Activated naive CD4-positive, alpha-beta T cell treated with Interleukin-2 at 50 U/mL for 16 hours (primary cell): ENCODE measurements at places on chromosomes 13 and 19.

- DNase-seq, result no peak
Observed at GRCh38 chr19:35822579-35822978, 9.9 kb upstream of the PRODH2 start.

DNA sequence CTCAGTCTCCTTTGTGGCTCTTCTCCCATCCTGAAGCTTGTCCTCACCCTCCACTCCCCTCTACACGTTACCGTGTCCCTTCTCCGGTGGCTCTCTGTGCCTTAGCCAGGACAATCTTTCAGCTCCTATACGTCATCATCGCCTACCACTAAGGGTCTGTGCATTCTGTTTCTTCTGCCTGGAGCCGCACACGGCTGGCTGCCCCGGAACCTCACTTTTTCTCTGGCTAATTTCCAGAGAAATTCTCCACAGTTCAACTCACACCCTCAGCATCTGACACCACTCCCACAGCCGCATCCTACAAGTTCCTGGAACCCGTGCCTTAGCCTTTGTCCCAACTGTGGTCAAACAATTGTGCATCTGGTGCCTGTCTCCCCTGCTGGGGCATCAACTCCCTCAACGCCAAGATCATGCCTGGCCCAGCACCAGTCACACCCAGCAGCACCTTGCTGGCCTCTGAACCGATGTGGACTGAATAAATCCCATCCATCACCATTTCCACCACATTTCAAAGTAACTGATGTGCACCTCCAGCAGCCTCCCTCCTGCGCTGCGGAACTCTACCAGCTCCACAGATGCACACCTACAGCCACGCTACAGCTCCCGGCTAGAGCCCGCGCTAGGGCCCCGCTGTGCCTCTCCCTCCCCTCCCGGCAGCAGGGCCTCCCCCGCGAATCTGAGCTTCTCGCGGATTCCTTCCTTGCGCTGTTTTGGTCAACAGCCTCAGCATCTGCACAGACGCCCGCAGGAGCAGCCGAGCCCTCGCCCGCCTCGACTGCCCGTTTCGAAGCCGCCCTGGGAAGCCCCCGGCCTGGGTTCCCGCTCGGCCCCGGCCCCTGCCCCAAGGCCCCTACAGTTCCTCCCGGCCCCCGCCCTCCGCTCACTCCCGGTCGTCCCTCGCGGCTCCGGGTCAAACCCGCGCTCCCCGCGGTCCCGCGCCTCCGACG, 689 bp downstream of the DCUN1D2 start:
- DNase-seq, result peak; percentile 48

- no peak for DNase-seq
Observed at GRCh38 chr13:97849305-97849704, 104.2 kb upstream of the IPO5 start.

GRCh38 chr13:26587251-26587650, 29.8 kb downstream of the WASF3 start:
- DNase-seq, result no peak

DNA sequence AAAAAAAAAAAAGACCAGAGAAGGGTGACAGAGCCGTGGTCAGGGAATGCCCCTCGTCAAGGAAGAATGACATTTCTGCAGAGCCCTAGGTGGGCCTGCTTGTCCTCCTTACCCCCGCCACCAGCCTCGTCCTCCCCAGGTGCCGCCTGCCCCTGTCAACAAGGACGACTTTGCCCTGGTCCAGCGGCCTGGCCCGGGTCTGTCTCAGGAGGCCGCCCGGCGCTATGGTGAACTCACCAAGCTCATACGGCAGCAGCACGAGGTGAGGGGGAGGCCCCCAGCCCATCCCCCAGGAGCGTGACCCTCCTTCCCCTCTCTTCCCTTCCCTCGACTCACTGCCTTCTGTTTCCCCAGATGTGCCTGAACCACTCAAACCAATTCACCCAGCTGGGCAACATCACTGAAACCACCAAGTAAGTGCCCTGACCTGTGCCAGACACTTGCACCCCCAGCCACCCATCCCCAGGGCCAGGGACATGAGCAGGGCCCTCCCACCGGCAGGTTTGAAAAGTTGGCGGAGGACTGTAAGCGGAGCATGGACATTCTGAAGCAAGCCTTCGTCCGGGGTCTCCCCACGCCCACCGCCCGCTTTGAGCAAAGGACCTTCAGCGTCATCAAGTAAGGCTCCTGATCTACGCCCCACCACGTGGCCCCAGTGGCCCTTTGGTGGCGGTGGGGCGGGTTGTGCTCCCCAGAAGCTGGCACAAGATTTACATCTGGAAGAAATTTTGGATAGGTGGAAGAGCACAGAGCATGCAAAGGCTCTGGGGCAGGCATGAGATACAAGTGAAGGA, 14.8 kb downstream of the PODNL1 start:
- no peak for DNase-seq

DNA sequence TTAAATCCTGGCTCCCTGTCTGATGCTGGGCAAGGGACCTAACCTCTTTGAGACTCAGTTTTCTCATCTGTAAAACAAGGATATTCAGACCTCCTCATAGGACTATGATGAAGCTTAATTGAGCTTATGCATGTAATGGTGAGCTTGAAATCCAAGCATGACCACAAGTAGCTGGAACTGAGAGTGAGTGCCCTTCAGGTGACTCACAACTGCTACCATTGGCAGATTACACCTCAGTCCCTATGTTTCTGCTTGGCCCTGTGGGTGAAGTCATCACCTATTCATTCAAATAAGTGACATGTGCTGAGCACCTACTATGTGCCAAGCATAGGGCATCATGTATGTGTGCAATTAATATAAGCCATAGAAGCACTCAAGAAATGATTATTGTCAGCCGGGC, 25.7 kb downstream of the NOVA2 start:
- DNase-seq, result no peak

DNA sequence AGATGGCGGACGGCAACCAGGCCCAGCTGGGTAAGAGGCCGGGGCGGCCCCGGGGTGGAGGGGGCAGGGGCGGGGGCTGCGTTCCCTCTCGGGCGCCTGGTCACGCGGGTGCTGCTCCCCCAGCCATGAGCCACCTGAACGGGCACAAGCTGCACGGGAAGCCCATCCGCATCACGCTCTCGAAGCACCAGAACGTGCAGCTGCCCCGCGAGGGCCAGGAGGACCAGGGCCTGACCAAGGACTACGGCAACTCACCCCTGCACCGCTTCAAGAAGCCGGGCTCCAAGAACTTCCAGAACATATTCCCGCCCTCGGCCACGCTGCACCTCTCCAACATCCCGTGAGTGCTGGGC, 11.1 kb downstream of the PTBP1 start:
- no peak for DNase-seq

- no peak for DNase-seq
Observed at GRCh38 chr13:65508745-65509144, 1721.4 kb downstream of the PCDH9 start.

- DNase-seq, result no peak
Observed at GRCh38 chr19:49940482-49940791, 11.1 kb upstream of the NUP62 start.

DNA sequence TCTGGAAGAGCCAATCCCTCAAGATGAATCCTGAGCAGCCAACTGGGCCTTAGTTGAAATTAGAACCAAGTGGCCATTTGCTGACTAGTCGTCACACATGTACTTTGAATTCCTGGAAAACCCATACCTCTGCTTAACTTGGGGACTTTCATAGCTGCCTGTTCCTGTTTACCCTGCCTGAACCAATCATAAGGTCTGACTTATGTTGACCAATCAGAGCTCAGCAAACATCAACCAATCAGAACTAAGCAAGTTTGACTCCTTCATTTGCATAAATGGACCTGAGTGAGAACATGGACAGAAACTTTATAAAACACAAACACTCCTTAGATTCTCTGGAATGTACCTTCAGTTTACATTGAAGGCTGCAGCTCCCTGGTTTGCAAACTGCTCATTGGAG, 50.8 kb downstream of the LATS2 start:
- no peak for DNase-seq

- DNase-seq, result peak; percentile 18
Observed at GRCh38 chr13:21638319-21639282, 32.3 kb upstream of the FGF9 start.

- no peak for DNase-seq
Observed at GRCh38 chr19:6587998-6588507, 2.9 kb downstream of the CD70 start.

GRCh38 chr19:13060964-13061927, 41.4 kb downstream of the LYL1 start:
- peak; percentile 81 for DNase-seq
